ENCODE measurements at places on chromosomes 1 and 21.

DNA sequence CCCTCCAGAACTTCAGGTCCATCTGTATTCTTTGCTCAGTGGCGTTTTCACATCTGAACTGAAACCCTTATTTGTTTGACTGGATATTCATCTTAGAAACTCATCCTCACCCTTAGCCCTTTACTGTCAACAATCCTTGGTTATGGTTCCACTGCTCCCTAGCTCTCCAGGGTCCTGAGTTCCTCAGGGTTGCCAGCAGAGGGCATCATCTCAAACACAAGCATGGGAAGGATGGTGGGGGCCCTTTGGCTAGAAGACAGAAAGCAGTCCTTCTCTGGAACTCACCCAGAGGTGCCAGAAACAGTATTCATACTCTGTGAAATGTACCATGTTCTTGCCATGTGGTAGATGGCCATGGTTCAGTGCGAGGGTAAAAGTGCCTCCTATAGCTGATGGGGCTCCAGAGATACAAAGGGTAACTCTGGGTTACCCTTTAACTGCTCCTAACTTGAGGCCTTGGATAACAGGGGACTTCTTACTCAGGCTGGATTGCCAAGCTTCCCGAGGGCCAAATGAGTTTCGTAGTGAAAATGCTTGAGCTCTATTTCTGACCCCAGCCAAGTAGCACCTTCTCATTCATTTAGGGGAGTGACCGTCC is 11.3 kb downstream of the NCSTN start:
- DNase-seq: no peak

GRCh38 chr1:6599141-6599975 is 3.3 kb downstream of the KLHL21 start:
- no peak for DNase-seq

GRCh38 chr1:181485287-181486097 is 2.2 kb downstream of the CACNA1E start:
- no peak for DNase-seq

DNA sequence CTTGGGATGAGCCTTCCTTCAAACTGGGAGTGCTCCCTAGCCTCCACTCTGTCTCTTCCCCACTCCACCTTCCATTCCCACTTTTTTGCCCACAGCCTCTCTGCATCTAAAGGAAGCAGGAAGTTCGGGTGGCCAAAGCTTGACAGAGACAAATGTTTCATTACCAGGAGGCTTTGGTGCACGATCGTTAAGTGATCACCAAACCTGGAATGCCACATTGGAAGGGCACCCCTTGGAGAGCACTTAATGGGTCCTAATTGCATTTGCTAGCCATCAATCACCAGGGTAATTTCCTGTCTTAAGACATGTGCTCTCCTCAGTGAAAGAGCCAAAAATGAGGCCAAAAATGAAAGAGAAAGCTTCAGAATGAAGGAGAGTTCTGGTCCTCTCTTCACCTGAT is 206.5 kb downstream of the TNR start:
- DNase-seq: no peak

DNA sequence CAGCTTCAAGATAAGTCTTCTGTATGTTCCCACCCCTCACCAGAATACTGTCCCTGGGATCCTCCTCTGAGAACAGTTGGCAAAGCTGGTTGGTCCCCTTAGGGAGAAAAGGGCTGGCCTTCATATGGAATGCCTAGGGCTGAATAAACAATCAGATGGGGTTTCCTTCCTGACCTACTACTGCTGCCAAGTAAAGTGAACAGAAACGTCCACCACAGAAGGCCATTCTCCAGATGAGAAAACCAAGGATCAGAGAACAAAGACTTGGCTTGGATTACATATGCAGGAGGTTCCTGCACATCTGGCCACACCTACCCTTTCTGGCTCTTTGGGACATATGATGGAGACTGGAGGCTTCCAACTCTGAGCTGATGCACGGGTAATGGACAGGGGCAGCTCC is 194.5 kb downstream of the HIVEP3 start:
- no peak for DNase-seq

DNA sequence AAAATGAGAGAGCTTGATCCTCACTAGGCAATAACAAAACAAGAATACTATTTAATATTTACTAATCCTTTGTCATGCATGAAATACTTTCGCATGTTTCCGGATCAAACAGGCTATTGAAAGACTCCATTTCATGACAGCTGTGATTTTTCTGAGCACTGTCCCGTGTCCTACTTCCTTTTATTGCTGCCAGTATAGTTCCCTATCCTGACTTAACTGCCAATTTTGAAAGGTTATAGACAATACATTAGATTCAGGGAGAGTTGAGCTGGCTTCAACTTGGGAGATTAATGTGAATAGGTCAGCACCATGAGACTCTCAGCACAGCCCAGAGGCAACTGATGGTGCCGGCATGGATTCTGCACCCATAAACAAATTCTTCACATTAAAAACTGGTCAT is 225.8 kb downstream of the VAV3 start:
- DNase-seq: no peak

- DNase-seq: no peak
These were observed 265.9 kb upstream of the RUNX1 start for GRCh38 chr21:35314857-35315582.

Data from activated T-helper 1 cell treated with anti-CD3 and anti-CD28 coated beads, Interleukin-2, amount 50 U/mL, for 16 hours (primary cell).